Epithelial cell of proximal tubule (primary cell): ENCODE measurements at places on chromosomes 5 and 9. TPM values are rescaled to one million over a fixed set of nuclear protein-coding genes. Genes with fewer than 3 reads are reported as not detected.

GRCh38 chr5:67857502-67857901, 358.1 kb upstream of the PIK3R1 start:
- DNase-seq = no peak

DNA sequence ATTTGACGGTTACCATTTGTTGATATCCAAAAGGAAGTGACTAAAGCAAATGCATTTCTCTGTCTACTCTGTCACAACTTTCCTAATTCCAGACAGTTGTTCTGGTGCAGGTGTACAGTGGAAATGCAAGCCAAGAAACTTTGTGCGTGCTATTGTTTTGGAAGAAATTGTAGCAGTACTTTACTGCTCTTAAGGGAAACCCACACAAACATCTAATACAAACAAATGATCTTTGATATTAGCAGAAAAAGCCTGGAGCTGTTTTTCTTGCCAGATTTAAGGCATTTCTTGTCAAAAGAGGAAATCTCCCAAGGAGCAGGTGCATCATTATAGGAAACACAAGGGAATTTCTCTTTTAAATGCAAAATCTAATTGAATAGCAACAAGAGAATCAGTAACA, 2.0 kb downstream of the SNCAIP start:
- DNase-seq = no peak

The GABRA6 gene
- total RNA-seq = not detected in 2 replicates

GRCh38 chr5:172872997-172873491, 39.0 kb downstream of the ERGIC1 start:
- DNase-seq = no peak

DNA sequence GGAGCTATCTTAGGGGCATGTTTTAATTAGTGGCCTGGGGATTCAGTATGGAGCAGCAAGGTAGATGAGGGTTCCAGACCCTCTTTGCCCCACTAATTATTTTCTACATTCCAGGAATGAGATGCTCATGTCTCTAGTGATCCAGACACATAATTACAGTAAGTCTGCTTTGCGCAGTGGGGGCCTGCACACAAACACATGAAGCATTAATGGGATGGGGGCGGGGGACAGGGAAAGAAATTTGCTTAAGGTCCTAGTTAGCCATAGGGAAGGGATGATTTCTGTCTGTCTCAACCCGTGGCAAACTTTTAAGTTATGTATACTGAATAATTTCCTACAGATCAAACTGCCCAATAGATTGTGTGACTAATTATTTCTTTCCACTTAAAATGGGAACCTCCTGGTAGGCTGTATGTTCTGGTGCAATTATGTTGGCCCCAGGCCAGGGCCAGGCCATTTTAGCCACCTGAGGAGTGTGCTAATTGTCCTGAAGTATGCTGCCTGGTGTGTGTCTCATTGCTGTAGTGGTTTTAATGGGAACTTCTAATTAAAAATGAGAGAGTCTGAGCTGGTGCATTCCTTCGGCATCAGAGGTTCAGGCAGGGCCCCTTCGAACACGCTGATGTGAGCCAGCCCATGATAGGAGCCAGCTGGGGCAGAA, 134.4 kb downstream of the PTTG1 start:
- peak; percentile 18 for DNase-seq
